ENCODE measurements at places on chromosomes 16 and 17. TPM values are rescaled to one million over a fixed set of nuclear protein-coding genes. Genes with fewer than 3 reads are reported as not detected.

Gene NXPH3
- 0.06 TPM for total RNA-seq

Gene CCR7
- 0.07 TPM for total RNA-seq

Gene TBX6
- total RNA-seq: 0.90 TPM

Gene ADAD2
- total RNA-seq: not detected

Gene ERN2
- total RNA-seq: not detected

Gene AP1G1
- 53.4 TPM for total RNA-seq

Gene PTX4
- not detected for total RNA-seq

Gene MGAT5B
- 13.1 TPM for total RNA-seq

Gene ZNF385C
- not detected for total RNA-seq

Gene RIPOR1
- total RNA-seq: 17.2 TPM

Gene CHTF18
- 45.6 TPM for total RNA-seq

Gene C16orf96
- not detected for total RNA-seq

Gene C17orf50
- total RNA-seq: not detected

Gene SRL
- not detected for total RNA-seq

Gene GFAP
- 0.07 TPM for total RNA-seq

Gene RBFOX1
- not detected for total RNA-seq

Gene ABCC3
- total RNA-seq: 6.4 TPM
